ENCODE measurements at places on chromosomes 4 and X.

DNA sequence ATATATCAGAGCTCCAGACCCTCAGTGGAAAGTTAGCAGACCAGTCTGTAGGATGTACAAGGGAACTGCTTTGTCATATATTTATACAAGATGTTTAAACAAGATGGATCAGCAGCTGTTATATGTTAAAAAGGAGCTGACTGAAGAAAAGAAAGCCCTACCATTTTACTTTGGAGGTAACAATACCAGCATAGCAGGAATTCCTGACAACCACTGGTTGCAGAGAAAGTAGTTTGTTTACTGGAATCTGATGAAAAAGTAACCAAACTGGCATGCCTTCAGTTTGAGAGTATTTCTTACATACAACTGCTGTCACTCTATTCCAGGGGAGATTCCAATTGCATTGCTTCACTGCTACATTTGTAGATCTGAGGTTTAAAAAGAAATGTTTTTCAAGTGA lies 49.5 kb upstream of the GABRQ start:
- no peak for DNase-seq

- DNase-seq = peak; percentile 24
Measured at GRCh38 chr4:38987491-38987890, 44.7 kb downstream of the TMEM156 start.

DNA sequence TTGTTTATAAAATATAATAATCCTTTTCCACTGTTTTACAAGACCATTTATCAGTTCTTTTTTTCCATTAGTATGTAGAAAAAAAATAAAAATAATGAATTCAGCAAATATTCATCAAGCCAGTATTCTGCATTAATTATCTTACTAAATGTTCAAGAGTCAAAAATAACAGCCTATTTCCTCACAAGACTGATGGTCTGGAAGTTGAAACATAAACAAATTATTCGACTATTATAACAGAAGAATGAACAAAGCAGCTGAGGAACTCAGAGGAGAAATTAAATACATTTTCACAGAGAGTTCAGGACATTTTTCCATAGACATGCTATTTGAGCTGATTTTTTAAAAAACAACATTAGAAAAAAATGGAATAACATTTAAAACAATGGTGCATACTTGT lies 2594.8 kb downstream of the ARAP2 start:
- DNase-seq = no peak

GRCh38 chr4:173494013-173494970 lies 35.7 kb downstream of the HAND2 start:
- peak; percentile 81 for DNase-seq

GRCh38 chr4:150056569-150056968 lies 21.7 kb upstream of the DCLK2 start:
- no peak for DNase-seq

DNA sequence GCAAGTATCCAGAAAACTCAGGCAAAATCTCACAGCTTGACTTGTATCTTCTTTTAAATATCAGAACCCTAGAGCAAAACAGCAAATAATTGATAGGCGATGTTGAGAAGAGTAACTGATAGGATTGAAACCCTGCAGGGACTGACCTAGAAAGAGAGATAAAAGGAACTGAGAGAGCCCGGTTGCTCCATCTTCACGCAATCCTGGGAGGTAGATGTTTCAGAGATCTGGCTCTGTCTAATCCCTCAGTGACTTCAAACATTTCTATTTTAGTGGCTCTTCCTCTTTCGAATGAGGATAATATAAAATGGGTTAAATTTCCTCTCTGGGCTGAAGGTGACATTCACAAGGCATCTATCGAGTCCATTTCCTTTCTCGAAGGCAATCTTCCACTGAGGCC lies 39.3 kb upstream of the RPL34 start:
- DNase-seq = no peak

DNA sequence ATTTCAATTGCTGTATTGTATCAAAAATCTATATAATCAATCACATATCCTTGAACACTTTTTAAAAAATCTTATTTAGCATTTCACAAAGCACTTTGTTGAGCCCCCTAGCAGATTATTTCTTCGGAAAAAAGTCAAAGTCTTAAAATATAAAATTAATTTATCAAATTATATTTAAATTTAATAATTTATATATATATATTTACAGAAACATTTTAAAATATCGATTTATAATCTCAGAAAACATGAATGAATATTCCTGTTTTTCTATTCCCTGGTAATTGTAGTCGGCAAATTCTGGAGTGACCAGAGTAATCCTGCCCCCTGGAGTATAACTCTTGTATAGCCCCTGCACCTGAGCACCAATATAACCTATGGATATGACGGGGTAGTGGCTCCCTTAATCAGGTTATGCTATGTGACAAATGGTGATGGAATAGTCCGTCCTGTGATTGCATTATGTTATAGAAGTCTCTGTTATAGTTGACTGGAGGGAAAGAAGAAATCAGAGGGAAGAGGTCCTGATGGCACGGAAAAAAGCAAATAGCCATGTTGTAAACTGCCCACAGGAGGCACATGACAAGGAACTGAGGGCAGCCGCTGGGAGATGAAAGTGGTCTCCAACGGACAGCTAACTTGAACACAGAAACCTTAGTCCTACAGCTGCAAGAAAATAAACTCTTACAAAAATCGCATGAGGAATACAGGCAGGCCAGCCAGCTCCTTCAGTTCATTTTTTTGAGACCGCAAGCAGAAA lies 1092.3 kb downstream of the ARAP2 start:
- DNase-seq = peak; percentile 17

DNA sequence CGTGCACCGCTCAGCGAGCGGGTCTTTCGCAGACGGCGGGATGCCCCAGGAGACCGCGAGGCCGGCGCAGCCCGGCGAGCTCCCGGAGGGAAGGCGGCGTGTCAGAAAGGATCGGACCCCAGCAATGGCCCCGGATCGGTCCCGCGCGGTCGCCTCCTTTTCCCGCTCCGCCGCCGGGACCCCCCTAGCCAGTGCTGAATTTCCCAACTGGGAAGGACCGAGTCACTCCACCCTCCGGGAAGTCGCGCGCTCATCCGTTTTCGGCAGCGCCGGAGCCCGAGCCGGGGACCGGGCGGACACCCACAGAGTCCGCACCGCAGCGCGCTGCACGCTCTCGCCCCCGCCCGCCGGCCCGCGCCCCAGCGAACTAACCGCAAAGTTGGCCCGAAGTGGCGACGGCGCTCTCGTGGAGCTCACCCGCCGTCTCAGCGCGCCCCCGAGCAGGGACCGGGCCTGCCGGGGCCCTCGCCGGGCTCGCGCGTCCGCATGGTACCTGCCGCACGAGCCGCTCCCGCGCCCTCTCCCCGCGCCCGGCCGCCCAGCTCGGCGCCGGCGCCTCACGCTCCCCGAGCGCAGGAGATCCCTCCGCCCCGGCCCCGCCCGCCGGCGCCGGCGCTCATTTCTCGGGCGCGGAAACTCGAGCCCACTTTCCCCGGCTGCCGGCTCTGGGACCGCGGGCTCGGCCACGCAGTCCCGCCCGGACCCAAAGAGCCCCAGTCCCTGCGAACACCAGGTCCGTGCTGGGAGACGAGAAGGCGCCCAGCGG lies at the start of gene FAT1:
Gene FAT1, minus strand, starts transcription at position 565 of the 766 bp plus-strand sequence. CDS start 14,029 bp downstream, outside the sequence.
- no peak for DNase-seq

GRCh38 chr4:114041117-114041475 lies 61.6 kb upstream of the ARSJ start:
- DNase-seq = no peak

GRCh38 chrX:23374291-23374690 lies 39.6 kb downstream of the PTCHD1 start:
- DNase-seq = no peak

DNA sequence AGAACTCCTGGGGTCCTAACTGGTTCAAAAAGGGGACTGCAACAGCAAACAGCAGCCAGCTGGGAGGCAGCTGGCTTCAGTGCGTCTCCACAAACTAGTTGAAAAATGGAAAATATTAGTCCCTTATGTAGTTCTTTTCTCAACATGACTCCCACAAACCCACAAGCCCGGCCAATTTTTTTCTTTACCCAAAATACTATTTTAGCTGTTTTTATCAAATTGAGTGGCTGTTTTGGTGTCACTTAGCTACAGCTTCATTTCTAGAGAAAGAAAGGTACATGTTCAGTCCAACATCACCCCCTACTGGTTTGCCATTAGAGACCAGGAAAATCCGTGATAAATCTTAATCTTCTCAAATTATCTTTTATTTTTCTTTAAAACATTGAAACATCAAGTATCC lies 97.2 kb downstream of the GUCY2F start:
- peak; percentile 14 for DNase-seq

DNA sequence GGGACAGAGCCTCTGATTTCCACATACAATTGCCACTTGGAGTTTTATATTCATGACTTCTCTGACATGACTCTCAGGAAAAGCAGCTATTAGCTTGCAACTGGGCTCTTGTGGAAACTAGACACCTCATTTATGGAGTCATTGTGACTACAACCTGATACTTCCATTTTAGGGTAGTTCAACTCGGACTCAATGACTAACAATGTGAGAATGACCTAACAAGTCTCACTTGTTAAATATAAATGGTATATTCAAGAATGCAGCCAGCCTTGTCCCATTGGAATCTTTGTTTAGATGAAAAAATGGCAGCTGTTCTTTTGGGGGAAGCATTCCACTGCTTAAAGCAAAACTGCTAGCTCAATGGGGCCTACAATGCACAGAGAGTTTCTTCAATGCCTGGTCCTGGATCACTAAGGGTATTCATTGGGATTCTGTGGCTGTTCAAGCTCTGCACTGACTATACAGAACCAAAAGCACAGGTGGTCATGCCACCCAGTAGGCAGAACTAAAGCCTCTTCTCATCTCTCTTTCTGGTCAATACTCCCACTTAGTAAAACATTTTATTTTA lies 36.5 kb upstream of the GLRA3 start:
- no peak for DNase-seq

DNA sequence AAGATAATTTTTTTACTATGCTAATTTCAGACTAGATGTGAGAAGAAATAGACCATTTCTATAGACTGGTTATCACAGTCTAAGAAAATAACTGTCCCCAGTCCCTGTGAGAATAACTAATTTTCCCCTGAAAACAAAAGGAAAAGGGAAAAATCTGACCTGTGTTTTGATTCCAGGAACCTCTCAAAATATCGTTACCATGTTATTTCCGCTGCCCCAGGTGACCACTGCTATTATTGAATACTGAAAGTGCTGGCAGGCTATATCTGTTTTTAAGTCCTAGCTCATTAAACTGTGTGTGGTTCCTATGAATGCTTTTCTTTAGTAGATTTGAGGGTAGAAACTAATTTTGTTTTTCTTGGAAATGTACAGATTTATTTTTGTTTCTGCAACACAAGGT lies 83.6 kb downstream of the GAB1 start:
- no peak for DNase-seq

DNA sequence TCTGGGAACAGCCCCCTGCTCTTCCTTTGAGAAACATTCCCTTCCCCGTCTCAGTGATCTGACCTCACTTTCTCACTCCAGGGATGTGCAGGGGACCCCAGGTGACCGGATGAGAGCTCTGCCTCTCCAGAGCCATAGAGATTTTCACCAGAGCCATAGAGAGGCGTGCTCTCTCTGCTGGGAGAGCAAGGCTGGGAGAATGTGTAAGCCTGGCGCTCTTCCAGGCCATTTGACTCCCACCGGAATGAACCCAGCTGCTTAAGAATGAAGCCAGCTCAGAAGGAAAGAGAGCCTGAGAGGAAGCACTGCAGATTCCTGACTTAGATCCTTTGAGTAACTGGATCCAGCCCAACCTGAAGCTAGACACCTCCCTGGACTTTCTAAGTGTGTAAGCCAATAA lies 106.4 kb downstream of the DHX15 start:
- no peak for DNase-seq

GRCh38 chrX:129813662-129814368 lies 29.9 kb downstream of the ZDHHC9 start:
- DNase-seq = no peak

DNA sequence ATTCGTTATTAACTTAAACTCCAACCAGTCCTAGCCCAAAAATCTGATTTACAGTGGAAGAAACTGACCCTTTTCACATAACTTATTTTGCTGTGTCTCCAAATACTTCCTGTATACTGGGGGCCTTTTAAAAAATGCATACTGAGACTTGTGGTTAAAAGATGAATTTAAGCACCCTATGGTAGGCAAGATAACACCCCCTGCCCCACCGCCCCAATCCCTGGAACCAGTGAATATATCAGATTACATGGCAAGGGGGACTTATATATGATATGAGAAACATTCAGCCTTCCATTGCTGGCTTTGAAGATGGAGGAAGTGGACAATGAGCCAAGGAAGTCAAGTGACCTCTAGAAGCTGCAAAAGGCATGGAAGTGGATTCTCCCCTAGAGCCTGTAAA lies 3.1 kb upstream of the CLCN3 start:
- DNase-seq = no peak

DNA sequence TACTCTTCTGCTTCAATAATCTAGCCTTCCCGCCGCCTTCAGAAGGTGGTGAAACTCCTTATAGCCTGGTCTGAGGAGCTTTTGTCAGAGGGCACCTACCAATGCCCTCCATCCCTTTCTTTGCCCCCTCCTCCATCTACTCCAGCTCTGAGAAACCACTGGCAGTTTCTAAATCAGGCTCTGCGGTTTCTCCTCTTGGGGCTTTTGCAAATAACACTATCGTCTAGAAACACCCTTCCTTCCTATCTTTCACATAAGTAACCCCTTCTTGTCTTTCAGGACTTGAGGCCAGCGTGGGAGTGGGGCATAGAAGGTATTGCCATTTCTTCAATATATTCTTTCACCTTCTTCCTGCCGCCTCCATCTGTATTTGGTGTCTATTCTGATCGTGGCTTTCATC lies 1.2 kb upstream of the EFHC2 start:
- peak; percentile 27 for DNase-seq

DNA sequence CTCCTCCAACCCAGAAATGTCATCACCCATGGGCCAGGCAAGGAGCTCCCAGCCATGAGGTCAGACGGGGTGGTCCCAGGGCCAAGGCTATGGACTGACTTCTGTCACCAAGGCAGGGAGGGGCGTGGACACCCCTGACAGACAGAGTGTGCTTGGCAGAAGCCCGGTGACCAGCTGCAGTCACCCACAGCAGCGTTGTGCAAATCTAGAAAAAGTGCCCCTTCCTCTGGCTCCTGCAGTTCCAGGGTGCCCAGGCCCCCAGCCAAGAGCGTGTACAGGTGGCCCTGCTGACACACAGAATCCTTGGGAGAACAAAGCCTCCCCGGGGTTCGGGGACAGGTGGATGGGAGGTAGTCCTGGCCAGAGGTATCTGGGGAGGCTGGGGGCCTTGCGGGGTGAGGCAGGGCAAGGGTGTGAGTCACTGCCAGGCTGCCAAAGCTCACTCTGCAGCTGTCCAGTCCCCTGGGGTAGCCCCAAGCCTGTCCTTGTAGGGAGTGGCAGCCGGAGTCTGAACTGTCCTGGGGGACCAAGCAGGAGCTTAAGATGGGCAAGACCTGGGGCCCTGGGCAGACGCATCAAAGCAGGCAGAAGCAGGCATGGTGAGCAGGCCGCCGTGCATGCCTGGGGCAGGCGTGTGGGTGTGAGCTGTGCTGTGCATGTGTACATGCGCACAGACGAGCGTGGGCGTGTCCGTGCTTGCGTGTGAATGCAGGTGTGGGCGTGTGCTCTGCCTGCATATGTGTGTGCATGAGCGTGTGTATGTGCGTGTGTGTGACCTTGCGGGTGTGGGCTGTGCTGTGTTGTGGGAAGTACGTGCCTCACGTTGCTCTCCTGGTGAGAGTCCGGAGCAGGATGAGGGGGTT lies 3.3 kb downstream of the MYL5 start:
- DNase-seq = no peak

- DNase-seq = no peak
Measured at GRCh38 chr4:137510557-137511265, 21.6 kb downstream of the PCDH18 start.

- no peak for DNase-seq
Measured at GRCh38 chr4:47551682-47552081, 66.6 kb downstream of the ATP10D start.

Measured in activated CD4-positive, alpha-beta T cell treated with anti-CD3 and anti-CD28 coated beads, Interleukin-2, Interleukin-6, amounts not matched to agents 100 ng/mL and 50 ng/mL, durations not matched to agents 16 hours and 8 hours (primary cell).